ENCODE measurements at places on chromosomes 2 and 18. TPM values are rescaled to one million over a fixed set of nuclear protein-coding genes. Genes with fewer than 3 reads are reported as not detected.
A peak's percentile ranks its signal among the peaks of the same experiment; 100 is the strongest.

The GALR1 gene
- 0.51 TPM for polyA plus RNA-seq

The LCT gene
- polyA plus RNA-seq = 79.1 TPM

The AQP12B gene
- 10.6 TPM for polyA plus RNA-seq

The TSPYL6 gene
- 0.06 TPM for polyA plus RNA-seq

The OXER1 gene
- polyA plus RNA-seq = 12.2 TPM

The STARD6 gene
- polyA plus RNA-seq = 0.06 TPM

- no peak for DNase-seq
Measured at GRCh38 chr2:64713686-64714085, 60.0 kb upstream of the SERTAD2 start.

- DNase-seq = no peak
Measured at GRCh38 chr2:45406621-45407020, 204.4 kb downstream of the SRBD1 start.

DNA sequence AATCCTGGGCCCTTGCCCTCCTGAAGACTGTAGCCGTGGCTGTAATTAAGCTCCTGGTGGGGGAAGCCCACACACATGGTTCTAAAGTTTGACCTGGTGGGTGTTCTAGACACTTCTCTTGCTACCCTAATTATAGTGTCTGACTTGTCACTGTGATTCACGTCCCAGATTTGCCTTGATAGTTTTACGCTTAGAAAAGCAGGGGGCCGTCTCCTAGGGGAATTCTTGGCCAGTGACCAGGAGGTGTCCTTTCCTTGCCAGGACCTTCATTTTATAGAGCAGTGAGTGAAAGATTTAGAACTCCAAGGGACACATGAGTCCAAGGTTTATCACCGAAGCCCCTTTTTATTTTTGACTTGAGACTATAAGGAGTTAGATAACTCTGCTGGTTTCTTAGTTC lies 9.0 kb downstream of the TMEM214 start:
- DNase-seq = no peak

GRCh38 chr18:78540636-78541529 lies 438.7 kb upstream of the SALL3 start:
- no peak for DNase-seq

GRCh38 chr2:55156326-55156725 lies 75.8 kb downstream of the CLHC1 start:
- no peak for DNase-seq

- DNase-seq = no peak
Measured at GRCh38 chr2:17813010-17813741, 3.1 kb upstream of the MSGN1 start.

GRCh38 chr18:9825571-9826073 lies 60.2 kb upstream of the TXNDC2 start:
- peak; percentile 91 for DNase-seq

DNA sequence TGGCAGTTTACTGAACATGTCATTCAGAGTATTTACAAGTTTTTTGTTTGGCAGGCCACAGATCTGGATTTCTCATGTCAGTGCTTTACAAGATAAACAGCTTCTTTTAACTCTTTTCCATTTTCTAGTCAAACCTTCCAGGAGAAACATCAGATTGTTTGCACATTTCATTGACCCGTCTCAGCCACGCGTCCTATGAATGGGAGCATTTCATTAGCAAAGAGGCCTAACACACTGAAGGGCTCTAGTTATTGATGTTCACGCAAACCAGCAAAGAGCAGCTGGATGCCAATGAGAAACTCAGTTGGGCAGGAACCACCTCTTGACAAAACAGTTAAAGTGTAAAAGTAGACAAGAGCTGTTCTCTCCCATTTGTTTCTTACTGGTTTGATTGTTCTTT lies 29.2 kb upstream of the MFF start:
- DNase-seq = no peak

DNA sequence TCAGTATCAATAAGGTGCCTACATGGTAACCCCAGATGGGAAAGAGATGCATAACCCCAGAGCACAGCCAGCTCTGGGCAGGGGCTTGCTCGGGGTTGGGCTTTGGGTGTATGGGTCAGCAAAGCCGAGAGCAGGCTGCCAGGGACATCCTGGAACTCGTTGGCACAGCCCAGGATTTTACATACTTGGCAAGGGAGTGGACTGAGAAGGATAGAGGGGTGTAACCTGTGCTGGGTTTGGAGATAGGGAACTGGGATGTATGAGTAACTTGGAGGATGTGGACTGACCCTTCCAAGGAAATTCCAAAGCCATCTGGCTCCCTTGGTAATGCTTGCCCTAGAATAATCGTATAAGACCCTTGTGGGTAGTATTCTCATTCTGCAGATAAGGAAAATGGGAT lies 44.2 kb downstream of the GPR39 start:
- no peak for DNase-seq

- peak; percentile 97 for DNase-seq
Measured at GRCh38 chr2:112692495-112692911, 28.3 kb upstream of the NT5DC4 start.

GRCh38 chr2:121723316-121723715 lies 13.4 kb downstream of the NIFK start:
- DNase-seq = no peak

DNA sequence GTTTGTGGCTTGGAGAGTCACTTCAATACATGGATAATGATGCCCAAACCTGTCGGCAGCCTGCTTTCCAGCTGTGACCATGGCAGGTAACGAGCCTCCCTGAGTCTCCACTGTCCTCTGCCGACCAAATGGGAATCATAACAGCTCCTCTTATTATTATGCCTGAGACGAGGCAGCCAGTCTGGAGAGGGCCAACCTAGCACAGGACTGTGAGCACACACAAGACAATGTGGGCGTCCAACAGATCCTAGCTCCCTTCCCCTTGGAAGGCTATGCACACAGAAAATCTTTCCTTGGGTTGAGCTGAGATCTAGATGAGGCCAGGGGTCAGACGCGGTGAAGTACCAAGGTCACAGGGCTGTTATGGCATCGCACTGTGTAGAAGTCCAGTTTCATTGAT lies 890 bp upstream of the SLC4A3 start:
- DNase-seq = no peak

- no peak for DNase-seq
Measured at GRCh38 chr2:178115271-178115670, 3.0 kb downstream of the RBM45 start.

DNA sequence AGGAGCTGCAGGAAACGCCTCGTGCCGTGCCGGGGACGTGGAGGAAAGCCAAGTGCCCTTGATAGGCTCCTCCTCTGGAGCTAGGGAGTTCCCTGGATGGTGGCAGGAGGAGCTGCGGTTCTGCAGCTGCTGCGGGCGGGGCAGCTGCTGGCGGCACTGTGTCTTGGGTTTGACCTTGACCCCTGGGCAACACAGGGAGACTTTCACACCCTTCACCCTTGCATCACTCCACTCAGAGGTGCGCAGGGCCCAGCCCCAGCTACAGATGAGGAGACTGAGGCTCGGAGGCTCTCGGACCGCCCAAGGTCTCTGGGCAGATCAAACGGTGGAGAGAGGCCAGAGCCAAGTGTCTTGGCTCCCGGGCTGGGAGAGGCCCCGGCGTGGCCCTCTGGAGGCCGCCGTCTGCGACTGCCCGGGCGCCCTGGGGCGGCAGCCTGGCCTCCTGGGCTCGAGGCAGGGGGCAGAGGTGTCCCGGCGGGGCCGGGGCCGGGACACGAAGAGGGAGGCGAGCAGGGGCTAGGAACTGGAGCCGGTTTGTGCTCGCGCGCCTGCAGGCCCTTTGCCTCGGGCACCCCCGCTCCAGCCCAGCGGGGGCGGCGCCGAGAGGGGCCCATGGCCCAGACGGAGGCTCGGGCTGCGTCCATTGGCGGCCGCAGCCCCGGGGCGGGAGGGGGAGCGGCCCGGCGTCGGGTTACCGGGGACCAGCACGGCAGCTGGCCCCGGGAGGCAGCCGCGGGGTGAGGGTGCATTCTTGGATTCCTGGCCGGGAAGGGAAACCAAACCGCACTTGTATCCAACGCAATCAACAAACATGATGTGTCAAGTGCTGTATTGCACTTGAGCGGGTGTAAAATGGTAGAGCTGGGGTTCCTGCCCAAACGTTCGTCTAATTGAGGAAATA lies 129.6 kb upstream of the SLC1A4 start:
- DNase-seq = peak; percentile 85

DNA sequence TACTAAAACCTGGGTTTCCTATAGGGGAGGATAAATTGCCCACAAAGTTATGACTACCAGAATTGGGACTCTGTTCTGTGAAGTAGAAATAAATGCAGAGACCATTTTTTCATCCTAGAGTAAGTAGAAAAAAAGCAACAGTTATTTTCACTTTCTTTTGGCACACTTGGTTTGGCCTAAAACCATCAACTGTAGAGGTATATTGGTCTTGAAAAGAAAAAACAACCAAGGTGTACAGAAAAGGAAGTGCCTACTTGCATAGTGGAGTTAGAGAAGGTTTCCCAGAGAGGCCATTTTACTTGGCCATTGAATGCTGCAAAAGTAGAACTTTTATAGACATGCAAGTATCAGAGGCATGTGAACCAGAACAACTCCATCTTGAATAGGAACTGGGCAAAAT lies 89.4 kb upstream of the TACR1 start:
- no peak for DNase-seq

DNA sequence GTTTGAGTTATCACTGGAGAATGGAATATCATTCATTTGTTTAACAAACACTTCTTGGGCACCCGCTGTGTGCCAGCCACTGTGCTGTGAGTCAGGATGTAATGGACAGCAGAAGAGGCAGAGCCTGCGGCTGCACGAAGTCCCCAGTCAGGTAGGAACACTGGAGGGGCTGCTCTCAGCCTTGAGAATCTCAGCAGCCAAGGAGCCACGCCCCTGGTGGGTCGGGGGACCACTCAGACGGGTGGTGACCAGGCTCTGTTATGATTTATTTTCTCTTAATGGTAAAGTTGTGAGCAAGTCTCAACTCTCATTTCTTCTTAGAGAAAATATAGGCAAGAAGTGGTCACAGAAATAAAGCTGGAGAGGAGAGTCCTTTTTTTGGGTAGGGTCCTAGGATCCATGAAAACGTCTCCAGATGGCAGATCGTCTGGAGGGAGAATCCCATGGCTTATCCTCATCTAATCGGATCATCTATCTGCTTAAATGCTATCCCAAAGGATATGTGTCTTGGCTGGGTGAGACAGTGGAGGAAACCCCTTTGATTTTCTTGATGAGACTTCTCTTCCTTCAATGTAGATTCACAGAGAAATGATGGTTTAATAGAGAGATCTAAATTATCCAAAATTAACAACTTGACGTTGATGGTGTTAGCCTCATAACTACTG lies 129.1 kb upstream of the LGALSL start:
- DNase-seq = no peak

All from large intestine (tissue), 12 donors.